ENCODE measurements at places on chromosomes 11 and 22. TPM values are rescaled to one million over a fixed set of nuclear protein-coding genes. Genes with fewer than 3 reads are reported as not detected.

The MS4A4A gene
- total RNA-seq: not detected

The KCNK4 gene
- total RNA-seq: 0.21 TPM

The PDGFB gene
- 3.6 TPM for total RNA-seq

The CD248 gene
- total RNA-seq: not detected

The KIAA1671 gene
- 9.5 TPM for total RNA-seq

The GGT5 gene
- total RNA-seq: 3.7 TPM

The TMEM45B gene
- not detected for total RNA-seq

The DERL3 gene
- total RNA-seq: 0.68 TPM

The OR5T3 gene
- total RNA-seq: not detected

The PKNOX2 gene
- not detected for total RNA-seq

The C11orf42 gene
- total RNA-seq: not detected

The C1QTNF5 gene
- total RNA-seq: not detected

The SYT9 gene
- total RNA-seq: 0.31 TPM

The RCOR2 gene
- total RNA-seq: 0.64 TPM

The NLRP14 gene
- not detected for total RNA-seq

The VWCE gene
- total RNA-seq: 0.39 TPM

The SDHD gene
- 66.1 TPM for total RNA-seq

The PDE3B gene
- 2.4 TPM for total RNA-seq

The KRTAP5-4 gene
- not detected for total RNA-seq

The BACE1-AS gene
- 1.8 TPM for total RNA-seq

Measured in A549 treated with ZK216348 at 1 μM for 4 hours (cell line).